Naive thymus-derived CD4-positive, alpha-beta T cell (primary cell): ENCODE measurements at places on chromosomes 6 and 20.

- DNase-seq, result no peak
Observed at GRCh38 chr20:24124003-24124402, 135.4 kb upstream of the GGTLC1 start.

- no peak for DNase-seq
Observed at GRCh38 chr20:37007898-37008649, 56.6 kb upstream of the SAMHD1 start.

GRCh38 chr6:149852180-149852579, 12.0 kb downstream of the LRP11 start:
- peak; percentile 3 for DNase-seq

DNA sequence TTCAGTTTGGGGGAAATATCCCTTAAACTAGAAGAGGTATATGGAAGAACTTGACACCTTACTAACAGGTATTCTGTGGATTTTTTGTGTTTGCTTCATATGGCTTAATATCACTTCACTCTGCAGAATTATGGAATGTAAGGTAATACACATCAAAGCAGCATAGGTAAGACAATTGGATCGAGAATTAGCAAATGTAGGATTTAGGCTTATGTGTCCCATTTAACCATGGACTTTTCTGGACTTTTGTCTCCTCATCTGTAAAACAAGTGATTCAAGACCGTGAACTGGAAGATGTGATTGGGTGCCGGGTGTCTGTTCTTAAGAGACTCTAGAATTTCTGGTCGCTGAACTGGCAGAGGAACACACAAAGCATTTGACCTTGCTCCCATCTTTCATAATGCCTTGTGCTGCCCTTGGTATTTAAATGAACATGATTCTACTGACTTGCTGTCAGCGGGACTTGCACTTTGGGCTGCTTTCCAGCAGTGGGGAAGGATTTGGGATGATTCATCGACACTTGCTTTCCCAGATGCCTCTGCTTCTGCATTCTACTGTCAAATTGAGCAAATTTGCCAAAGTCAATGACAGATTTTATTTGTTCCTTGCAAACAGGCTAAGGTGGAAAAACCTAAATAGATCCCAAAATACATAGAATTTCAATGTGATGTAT, 199.8 kb downstream of the PLCB1 start:
- DNase-seq, result no peak

DNA sequence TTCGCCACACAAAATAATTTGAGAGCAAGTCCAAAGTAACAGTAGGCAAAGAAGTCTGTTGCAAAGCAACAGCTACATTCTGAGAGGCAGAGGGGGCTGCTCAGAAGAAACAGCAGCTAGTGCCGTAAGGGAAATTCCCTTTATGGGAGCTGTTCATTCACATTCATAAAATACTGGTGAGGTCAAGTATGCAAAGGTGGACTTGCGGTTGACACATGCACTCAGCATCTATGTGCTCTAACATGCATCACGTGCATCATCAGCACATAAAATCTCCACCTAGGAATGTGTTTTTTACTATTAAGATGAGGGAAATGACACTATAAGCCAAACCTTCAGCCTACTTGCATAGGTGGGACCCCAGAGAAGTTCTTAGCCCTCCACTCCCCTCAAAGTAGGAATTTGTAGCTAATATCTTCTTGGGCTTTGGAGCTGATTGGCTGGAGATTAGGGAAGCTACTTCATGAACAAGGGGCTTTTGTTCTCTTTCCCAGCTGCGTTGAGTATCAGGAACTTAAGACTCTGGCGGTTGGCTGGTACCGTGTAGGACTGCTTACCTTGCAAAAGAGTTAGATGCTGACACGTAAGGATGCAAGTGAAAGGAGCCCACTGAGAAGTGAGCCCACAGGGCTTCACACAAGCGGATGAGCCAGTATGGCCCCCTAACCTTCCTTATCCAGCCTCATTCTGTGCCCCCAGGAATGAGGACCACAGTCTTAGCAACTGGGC, 12.4 kb downstream of the CST3 start:
- DNase-seq, result no peak

DNA sequence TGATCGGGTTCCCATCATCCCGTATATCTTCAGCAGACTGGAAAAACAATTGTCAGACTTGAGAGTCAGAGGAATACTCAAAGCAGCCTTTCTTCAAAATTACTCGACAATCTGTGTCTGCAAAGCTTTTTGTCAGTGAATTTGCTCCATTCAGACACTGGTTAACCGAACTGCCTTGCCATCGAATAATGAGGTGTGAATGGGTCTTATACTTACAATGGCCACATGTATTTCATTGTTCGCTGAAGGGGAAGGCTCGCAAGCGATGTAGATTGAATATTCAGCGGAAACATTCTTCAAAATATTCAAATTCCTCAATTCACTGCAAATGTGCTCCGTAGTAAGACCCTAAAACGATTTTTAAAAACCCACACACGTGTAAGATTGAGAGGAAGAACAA, 32.9 kb downstream of the JAG1 start:
- no peak for DNase-seq

GRCh38 chr6:157675831-157676230, 147.2 kb upstream of the SNX9 start:
- no peak for DNase-seq

DNA sequence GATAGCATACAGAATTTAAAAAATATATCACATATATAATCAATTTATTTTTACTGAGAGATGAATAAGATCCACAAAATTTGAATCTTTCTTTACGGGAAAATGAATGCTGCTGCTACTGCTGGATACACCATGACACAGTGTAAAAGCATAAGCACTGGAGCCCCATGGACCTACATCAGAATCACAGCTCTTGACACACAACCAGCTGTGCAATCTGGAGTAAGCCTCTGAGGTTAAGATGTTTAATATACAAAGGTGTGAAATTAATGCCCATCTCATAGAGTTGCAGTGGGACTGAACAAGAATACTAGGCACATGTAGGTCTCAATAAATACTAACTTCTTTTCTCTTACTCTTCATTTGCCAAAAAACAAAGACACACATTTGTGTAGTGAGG, 48.1 kb downstream of the MAN1A1 start:
- no peak for DNase-seq

GRCh38 chr6:125942672-125943527, 13.7 kb upstream of the HINT3 start:
- no peak for DNase-seq

DNA sequence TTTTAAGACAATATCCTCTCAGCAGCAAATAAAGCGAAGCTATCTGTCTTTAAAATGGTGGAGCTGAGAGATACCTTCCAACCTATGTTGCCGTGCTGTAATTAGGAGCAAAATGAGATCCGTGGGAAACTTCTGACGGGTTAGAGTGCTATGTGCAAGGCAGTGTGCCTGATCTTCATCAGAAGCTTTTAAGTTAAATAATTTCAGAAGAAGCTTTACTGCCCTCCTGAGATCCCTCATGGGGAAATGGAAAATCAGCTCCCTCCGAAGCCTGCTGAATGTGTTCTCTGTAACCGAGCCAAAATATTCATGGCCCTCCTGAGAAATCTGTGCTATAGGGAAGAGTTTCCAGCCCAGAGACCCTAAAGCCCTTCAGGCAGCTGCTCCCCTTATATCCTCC, 43.7 kb upstream of the TBC1D7 start:
- DNase-seq, result no peak

DNA sequence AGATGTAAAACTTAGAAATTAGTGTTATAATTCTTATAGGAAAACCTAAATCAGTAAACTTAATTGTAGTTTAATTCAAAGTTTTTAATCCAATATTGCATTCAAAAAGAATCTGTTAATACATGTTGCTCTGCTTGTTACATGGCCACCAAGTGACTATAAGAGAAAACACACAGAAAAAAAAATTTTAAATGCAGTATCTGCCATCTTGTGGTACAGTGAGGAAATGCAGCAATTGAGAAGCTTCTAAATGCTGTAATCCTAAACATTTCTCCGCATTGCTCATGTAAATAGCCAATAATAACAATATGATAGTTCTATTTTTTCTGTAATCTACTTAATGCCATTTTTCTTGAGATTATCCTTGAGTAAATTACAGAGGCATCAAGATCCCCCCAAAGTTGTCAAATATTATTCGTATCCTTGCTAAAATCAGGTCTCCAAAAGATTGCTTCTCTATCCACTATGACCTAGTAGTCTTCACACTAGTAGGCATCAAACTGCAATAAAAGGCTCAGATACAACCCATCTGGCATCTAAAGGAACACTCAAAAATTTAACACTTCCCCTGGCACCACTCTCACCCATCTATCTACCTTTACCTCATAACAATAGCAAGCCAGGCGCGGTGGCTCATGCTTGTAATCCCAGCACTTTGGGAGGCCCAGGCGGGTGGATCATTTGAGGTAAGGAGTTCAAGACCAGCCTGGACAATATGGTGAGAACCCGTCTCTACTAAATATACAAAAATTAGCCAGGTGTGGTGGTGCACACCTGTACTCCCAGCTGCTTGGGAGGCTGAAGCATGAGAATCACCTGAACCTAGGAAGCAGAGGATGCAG, 34.6 kb downstream of the HDAC2 start:
- DNase-seq, result peak; percentile 23

- no peak for DNase-seq
Observed at GRCh38 chr6:2314641-2315040, 69.2 kb upstream of the GMDS start.

DNA sequence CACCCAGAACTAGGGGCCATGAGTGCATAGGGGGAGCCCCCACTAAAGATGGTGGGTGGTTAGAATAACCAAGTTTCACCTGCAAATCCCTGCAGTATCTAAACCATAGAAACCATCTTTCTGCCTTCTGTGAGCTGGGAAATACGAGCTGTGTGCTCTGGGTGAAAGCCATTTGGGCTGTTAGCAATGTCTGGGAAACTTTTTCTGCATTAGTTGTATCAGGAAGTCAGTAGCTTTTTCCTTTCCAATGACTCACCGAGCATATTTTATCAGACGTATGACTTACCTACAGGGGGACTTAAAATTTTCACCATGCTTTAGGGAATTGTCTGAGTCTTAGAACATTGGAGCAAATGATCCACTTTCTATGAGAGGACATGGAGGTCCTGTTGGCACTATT, 584.0 kb downstream of the QKI start:
- no peak for DNase-seq

GRCh38 chr6:158262755-158263154, 49.5 kb upstream of the TULP4 start:
- no peak for DNase-seq

- peak; percentile 45 for DNase-seq
Observed at GRCh38 chr6:2103765-2104523, 141.5 kb downstream of the GMDS start.

- no peak for DNase-seq
Observed at GRCh38 chr6:55819811-55820210, 55.6 kb downstream of the BMP5 start.

DNA sequence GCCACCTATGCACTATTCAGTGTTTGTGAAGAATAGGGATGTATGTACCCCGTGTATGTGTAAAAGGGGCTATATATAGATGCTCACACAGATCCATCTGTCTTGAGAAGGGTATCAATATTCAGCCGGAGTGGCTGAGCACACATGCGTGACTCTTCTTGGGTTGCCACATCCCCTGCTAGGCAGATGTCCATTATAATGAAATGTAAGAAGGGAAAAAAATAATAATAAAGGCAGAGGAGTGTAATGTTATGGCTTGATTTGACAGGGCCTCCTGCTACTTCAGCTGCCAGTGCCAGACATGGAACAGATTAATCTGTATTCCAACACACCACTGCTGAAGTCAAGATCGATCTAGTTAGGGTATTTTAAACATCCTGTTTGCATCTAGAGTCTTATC, 74.2 kb upstream of the VSTM2L start:
- DNase-seq, result no peak

GRCh38 chr20:21867353-21867752, 161.9 kb downstream of the PAX1 start:
- no peak for DNase-seq

DNA sequence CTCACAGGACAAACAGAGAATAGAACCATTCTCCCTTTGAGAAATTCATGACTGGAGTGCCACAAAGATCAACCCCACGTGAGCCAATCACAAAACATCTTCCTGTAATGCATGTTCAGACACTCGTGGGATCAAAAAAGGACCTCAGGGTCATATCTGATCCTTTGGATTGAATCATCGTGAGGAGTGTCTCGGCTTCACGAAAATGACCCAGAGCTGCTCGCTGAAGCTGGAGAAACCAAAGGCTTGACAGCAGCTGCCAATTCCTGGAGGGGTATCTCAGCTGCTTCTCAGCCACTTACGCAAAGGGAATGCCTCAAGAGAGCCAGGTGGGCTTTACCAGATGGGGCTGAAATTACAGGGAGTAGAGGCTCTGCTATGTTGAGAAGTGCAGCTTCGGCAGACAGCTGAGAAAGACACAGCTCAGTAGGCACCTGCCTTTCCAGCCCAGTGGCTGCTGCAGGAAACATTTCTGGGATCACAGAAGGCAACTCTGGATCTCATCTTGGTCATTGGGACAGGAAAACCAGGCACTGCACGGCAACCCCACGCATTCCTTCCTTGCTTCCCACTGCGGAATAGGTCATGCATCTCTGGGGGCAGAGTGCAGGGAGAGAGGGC, 813.1 kb downstream of the KIF16B start:
- no peak for DNase-seq

GRCh38 chr6:148693882-148694484, 52.8 kb upstream of the UST start:
- DNase-seq, result no peak

- DNase-seq, result no peak
Observed at GRCh38 chr20:63471002-63471716, 1.3 kb downstream of the KCNQ2 start.

DNA sequence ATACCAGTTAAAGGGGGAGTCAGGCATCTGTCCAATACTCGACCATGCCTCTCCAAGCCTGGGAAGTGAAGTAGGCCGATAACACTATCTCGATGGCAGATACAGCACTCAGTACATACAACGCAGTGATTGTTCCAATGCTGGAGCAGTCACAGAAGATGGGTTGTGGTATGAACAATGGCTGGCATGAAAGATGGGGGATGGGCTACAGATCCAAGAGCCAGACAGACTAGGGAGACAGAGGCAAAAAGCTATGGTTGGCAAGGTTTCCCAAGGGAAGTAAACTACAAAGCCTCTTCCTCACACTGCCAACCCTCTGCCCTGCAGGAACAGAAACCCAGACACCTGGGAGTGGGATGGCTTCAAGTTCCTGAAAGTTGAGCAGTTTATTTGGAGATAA, 19.2 kb downstream of the FKBP1A start:
- DNase-seq, result no peak

- no peak for DNase-seq
Observed at GRCh38 chr20:57464642-57465211, 60.2 kb downstream of the CTCFL start.

DNA sequence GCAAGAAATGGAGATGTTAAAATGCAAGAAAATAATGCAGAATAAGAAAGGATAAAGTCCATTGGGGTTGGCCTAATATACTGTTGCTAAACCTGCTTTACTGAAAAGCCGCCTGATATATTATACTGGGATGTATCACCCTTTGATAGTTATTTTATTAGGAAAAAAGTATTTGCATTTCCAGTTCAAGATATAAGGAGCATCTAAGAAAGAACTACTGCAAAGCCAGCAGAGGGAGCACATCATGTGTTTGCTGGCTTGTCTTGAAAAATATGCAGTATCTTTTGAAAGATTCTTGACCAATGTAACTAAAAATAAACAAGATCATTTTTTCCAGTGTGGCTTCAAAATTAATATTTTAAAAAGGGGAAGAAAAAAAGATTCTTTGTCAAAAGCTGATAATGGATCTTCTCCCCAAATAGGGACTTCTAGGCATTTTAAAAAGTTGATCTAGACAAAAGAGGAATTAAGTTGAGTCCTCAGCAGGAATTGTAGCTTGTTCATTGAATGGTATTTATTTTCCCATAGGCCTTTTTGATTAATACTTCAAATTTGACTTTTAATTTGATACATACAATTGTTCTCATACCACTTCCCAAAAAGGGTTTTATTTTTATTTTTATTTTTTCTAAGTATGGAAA, 214.9 kb downstream of the ZFAND3 start:
- DNase-seq, result no peak
